ENCODE measurements at places on chromosomes 13 and 19.

GRCh38 chr19:44816301-44816700 is 7.4 kb downstream of the BCAM start:
- peak; percentile 78 for DNase-seq

DNA sequence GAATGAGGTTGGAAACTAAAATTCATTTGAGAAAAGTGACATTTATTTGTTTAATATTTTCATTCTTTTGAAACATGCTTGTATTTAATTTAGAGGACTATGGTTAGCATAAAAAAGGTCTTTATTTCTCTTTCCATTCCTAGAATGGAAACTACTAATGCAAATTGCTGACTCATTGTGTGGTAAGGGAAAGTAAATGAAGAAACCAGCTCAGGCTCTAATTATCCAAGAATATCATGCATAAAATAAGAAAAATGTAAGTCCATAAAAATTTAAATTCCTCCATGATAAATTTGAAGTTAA is 777.0 kb upstream of the SLITRK1 start:
- DNase-seq: no peak

- peak; percentile 98 for DNase-seq
Measured at GRCh38 chr19:52453324-52454094, at the start of gene ZNF578. ZNF578 (plus strand) TSS chr19:52453553; CDS start chr19:52501846, 48,293 bp downstream.

DNA sequence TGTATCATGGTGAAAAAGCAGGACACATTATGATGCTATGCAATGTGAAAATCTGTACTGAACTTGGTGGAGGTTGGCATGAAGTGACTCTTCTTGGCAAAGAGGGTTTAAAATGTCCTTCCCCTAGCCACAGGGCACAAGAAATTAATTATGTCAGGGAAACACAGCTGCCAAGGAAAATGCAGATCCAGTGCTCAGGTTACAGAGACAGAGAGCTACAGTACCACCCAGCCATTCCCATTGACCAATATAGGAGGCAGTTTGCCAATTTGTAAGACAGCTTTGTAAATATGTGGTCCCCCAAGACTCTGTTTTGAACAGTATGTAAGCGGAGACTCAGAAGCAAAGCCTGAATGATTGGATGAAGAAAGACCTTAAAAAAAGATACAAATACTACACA is 69.4 kb upstream of the KLF12 start:
- DNase-seq: no peak

- DNase-seq: peak; percentile 84
Measured at GRCh38 chr19:8335343-8336071, 7.6 kb downstream of the KANK3 start.

- DNase-seq: no peak
Measured at GRCh38 chr13:68257111-68257842, 1027.1 kb upstream of the PCDH9 start.

DNA sequence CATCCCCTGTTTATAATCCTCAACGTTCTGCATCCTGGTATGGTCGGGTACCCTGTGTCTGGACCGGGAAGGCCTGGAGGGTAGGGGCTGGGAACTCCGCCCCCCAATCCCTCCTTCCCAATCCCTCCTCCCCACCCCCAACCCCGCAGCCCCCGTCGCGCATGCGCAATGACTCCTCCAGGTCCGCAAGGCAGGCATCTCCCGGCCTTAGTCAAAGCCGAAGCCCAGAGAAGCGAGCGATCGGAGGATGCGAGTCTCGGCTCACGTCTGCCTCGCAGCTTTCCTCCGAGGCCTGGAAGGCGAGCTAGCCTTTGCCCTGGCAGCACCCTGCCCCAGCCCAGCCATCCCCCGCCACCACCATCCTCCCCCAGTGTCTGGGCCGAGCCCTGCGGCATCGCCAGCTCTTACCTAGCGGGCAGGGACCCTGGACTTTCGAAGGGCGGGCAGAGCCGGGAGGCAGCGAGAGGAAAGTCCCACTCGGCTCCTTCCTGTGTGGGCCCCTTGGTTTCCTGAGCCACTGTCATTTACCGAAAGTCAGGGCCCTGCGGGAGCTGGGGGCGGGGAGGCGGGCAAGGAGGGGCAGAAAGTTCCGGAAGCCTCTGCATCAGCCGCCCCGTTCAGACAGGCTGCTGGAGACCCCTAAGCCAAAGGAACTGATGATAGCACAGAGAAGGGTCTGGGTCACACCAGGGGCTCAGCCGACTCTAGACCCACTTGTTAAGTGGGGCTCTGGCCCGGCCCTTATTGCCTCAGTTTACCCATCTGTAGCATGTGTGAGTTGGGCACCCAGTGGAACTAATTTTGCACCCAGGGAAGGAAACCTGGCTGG is at the start of gene JAK3:
Gene JAK3 (minus strand): TSS at position 445 of the 829 bp plus-strand sequence. CDS start 3,565 bp downstream, outside the sequence.
- DNase-seq: peak; percentile 99

- DNase-seq: no peak
Measured at GRCh38 chr19:3083964-3084363, 10.2 kb upstream of the GNA11 start.

- DNase-seq: no peak
Measured at GRCh38 chr19:34474233-34474989, 7.1 kb upstream of the WTIP start.

GRCh38 chr13:97528518-97528917 is 94.5 kb downstream of the RAP2A start:
- DNase-seq: no peak

GRCh38 chr13:46544811-46545210 is 8.2 kb upstream of the LRCH1 start:
- no peak for DNase-seq

DNA sequence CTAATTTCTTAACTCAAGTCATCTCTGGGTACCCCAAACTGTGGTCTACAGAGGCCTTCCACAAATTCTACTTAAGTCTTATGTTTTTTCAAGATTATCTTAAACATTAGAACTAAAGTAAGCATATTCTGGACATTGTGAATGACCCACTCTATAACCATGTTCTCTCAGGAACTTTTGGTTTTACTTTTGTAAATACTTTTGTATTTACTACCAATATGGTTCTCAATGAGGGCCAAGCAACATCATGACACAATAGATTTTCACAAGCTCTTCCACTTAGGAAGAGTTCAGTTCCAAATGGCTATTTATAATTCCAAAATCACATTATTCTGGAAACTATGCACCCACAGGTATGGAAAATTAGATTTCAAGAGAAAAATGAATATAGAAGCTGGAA is 10.8 kb downstream of the DIAPH3 start:
- DNase-seq: no peak

DNA sequence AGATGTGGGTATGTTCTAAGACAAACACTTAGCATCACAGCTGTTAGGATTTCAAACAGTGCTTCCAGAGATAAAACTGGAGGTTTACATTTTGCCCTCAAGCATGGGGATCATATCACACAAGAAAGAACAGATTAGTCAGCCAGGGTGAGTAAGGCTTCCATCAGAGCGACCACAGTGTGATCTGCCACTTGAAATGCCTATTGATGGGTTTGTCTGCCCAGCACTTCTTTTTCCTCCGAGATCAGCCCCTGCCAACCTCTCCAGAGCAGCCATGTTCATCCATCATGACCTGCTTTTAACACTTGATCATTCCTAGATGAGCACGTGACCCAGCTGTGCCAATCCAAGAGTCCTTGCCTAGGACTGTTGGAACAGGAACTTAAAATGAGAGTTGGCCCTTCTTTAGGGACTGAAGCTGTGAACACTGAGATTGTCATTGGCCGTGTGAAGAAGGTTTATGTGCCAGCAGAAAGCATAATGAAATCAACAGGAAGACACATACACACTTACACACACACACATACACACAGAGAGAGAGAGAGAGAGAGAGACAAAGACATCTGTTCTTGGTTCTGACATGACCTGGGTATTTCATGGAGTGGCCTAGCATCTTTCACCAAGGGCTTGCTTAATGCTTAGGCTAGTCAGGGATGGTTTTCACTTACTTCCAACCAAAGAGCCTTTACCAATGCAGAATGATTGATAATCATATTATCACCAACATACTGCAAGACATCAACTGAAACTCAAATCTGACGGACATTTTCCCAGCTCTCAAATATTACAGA is 5.2 kb upstream of the CEBPG start:
- DNase-seq: peak; percentile 86

DNA sequence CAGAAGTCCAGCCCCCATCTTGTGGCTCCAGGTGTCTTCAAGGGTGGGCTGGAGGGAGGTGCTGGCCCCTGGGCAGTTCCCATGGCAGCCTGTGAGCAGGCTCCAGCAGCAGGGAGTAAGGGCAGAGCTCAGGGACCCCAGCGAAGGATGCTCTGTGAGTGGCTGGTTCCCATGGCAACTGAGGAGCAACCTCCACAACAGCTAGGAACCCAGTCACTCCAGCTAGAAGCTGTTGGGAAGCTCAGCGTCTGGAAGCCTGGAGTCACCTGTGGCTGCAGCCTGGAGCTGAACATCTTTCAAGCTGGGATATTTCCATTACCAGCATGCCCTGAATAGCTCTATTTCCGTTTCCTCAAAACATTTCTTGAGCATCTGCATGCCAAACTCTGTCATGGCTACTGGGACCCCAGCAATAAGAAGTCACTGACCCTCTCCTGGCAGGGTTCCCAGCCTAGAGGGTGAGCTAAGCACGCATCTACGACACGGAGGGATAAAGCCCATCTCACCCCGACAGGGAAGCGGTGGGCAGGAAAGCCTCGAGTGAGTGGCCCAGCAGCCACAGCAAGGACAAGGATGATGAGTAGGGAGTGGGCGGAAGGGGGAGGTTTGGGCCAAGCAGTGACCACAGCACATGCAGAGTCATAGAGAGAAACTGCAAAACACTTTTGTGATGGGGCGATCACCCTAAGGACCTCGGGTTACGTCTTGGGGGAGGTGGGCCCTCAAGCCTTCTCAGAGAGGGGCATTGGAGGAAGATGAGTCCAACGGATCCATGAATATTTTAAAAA is 52.6 kb downstream of the ALOX5AP start:
- DNase-seq: peak; percentile 88

DNA sequence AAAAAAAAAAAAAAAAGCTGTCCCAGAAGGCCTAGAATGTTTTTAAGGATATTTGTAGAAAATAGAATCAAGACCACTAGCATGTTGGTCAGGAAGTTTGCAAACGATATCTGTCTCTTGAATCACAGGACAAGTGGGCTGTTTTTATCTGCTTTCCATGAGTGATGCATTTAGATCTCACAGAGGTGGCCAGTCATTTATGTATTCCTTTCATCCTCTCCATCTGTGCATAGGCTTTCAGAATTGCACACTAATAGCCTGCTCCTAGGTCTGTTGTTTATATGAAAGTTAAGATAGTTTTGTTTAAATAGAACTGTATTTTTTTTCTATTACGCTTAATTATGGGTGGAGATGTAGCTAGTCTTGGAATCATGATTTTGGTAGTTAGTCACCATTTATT is 289.5 kb downstream of the SHISA2 start:
- no peak for DNase-seq
